ENCODE measurements at places on chromosomes 2 and 18.

GRCh38 chr2:85163675-85164074 is 30.5 kb downstream of the TCF7L1 start:
- no peak for DNase-seq

DNA sequence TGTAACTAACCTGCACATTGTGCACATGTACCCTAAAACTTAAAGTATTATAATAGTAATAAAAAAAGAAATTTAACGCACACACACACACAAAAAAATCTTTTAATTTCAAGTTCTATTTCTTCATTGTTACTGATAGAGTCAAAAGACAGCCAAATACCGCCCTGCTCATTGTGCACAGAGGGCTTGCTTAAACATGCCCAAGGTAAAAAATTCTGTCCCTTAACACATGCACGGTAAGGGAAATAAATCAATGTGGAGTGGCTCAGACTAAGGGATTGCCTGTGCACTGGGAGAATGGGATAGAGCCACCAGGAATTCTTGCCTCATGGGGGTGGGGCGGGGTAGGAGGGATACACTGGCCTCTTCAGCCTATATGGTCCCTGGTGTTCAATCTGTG is 468.0 kb downstream of the NUP35 start:
- DNase-seq = no peak

GRCh38 chr2:237547841-237548416 is 18.4 kb upstream of the PRLH start:
- no peak for DNase-seq

DNA sequence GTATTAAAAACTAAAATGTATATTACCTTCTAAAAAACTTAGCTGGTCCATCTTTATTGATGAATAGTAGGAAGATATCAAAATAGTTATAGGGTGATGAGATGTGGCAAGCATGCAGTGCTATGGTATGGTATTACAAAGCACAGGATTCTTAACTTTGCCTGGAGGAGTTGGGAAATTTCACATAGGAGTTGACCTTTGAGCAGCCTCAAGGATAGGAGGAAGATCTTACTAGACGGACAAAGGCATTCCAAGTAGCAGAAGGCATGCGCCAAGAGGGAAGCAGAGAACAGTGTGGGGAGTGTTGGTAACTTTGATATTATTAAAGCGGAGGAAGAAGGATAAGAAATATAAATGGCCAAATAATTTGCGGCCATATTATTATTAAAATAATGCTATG is 60.0 kb downstream of the TTC21B start:
- no peak for DNase-seq

GRCh38 chr2:9345997-9346396 is 77.3 kb downstream of the ITGB1BP1 start:
- DNase-seq = no peak

DNA sequence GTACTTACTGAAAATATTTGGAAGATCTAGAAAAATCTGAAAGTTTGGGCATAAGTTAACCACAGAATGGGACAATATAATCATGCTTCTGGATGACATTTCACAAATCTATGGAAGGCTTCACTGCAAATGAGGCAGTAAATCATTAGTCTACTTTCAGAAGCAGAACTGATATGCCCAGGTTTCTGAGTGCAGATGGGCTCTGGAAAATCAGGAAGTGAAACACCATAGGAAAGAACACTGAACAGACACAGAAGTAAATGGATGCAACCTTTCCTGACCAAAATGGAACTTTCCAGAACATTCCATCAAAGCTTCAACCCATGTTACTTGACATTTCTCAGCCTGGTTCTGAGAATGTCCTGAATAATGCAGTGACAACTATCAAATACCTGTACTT is 55.1 kb downstream of the KCNG3 start:
- DNase-seq = no peak

- DNase-seq = no peak
These were observed 24.4 kb downstream of the CAPN14 start for GRCh38 chr2:31192851-31193392.

GRCh38 chr2:124264551-124265091 is 239.5 kb downstream of the CNTNAP5 start:
- no peak for DNase-seq

DNA sequence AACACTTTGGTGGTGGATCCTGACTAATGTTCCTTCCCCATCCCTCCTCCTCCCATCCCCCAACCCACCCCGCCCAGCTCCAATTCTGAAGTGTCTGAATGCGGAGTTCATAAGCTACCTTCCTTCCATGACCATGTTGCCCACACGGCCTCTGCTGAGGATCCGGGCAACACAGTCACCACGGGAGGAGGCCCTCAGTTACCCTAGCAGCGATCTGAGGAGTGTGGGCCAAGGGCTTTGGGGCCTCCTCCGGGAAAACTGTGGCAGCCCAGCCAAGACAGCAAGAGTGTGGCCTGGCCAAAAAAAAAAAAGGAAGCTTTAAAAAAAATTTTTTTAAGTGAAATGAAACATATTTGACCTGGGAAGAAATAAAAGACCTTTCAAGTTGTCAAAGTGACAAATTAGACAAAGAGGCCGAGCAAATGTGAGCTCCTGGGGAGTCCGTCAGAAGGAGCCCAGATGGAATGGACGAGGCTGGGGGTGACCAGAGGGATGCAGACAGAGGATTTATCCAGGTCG is 169.0 kb upstream of the PKDCC start:
- no peak for DNase-seq

- no peak for DNase-seq
These were observed 205.8 kb downstream of the INSIG2 start for GRCh38 chr2:118294063-118294462.

- DNase-seq = no peak
These were observed 438 bp downstream of the HSPE1 start for GRCh38 chr2:197500503-197501131.

GRCh38 chr2:33029926-33030325 is 83.2 kb downstream of the LTBP1 start:
- DNase-seq = no peak

All from NCI-H446 (cell line).